ENCODE measurements at places on chromosomes 3 and 15.
A peak's percentile ranks its signal among the peaks of the same experiment; 100 is the strongest.

DNA sequence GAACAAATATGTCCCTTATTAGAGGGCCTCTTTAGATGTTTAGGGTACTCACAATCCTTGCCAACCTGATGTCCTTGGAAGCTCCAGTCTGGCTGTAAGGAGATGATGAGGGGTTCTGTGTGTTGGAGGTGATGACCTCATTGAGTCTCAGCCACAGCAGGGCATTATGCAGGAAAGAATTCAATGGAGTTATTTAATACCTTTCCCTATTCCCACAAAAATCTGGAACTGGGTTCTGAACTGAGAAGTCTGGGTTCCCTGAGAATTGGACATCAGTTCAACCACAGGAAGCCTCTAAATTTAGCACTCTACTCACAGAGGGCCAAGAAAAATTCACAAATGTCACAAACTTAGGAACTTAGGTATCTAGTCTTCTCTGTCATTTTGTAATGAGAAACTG is 36.9 kb downstream of the SLC35A5 start:
- no peak for DNase-seq

- DNase-seq, result no peak
Observed at GRCh38 chr15:87570206-87570605, 686.3 kb downstream of the NTRK3 start.

DNA sequence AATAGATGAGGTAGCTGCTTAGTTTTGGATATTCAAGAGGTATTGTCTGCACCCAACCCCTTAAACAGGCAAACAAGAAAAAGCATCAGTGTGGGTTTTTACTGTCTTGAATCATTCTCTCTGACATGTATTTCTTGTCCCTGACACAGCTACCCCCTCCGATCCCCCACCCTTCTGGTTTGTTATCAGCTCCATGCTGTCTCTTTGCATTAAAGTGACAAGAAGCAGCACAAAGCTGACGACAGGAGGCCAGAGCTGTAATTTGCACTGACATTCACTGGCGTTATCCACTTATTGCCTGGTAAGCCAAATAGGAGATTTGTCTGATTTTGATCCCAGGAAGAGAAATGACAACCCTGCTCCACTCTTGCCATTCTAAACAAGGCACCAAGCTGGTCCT is 83.3 kb upstream of the SNRK start:
- DNase-seq, result no peak

DNA sequence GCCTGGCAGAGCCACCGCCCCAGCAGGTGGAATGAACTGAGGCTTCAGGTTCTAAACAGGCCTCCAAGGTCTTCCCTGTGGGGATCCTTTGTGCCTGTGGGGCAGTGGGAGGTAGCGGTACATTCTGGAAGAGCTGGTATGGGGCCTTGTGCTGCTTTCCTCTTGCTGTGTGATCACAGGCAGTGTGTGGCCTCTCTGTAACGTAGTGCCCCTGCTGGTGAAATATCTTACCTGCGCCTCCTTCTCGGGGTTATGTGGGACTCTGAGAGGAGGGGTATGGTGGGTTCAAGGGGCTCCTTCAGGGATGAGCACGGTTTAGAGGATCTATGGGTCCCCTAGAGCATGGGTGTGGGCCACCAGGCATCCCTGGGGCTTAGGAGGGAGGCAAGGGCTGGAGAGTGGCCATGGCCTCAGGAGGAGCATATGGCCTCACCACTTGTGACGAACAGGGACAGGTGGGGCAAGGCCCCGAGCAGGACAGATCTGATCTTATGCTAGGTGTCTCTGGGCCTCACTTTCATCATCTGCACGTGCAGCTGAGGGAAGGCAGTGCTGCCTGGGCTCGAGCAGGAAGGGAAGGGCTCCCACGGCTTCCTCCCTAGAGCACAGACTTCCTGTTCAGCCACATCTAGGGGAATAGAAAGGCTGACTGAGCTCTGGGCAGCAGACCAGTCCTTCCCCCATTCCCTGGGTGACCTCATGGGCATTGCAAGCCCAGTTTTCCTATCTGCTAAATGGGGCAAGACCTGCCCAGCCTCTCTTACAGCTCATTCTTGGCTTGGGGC is 1.9 kb upstream of the ALS2CL start:
- DNase-seq, result peak; percentile 15

- no peak for DNase-seq
Observed at GRCh38 chr3:5972586-5972985, 785.1 kb downstream of the EDEM1 start.

DNA sequence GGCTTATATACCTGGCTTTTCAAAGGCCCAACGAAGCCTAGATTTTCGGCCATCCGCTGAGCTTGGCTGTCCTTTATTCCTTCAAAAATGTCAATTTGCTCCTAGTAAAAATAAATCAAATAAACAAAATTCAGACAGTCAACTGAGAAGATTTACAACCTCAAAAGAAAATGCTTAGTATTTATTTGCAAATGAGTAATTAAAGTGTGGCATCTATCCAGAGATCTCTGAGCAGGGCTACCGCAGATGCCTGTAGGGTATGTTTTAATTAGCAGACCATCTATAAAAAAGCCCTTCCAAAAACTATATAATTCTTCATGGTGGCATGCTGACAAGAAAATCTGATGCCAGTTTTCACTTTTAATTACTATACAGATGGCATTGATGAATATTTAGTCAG is 136.2 kb downstream of the SUCLG2 start:
- no peak for DNase-seq

- DNase-seq, result no peak
Observed at GRCh38 chr15:90946538-90946937, 8.1 kb upstream of the RCCD1 start.

DNA sequence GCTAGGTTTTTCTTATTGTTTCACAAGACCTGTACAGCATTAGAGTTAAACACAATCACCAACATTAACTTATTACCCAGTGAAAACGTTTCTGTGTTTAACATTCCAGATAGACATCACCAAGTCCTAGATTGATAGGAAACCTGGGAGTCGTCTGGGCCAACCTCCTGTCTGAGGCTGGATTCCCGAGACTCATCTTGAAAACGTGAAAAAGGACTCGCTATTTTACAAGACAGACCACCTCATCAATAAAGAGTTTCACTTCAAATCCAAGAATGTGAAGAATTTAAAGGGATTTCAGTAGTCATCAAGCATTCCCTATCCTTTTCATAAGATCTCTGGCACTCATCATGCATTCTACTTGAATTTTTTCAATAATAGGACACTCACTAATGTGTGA is 626.6 kb downstream of the MCTP2 start:
- DNase-seq, result no peak

- DNase-seq, result no peak
Observed at GRCh38 chr3:178671791-178672190, 135.6 kb downstream of the KCNMB2 start.

DNA sequence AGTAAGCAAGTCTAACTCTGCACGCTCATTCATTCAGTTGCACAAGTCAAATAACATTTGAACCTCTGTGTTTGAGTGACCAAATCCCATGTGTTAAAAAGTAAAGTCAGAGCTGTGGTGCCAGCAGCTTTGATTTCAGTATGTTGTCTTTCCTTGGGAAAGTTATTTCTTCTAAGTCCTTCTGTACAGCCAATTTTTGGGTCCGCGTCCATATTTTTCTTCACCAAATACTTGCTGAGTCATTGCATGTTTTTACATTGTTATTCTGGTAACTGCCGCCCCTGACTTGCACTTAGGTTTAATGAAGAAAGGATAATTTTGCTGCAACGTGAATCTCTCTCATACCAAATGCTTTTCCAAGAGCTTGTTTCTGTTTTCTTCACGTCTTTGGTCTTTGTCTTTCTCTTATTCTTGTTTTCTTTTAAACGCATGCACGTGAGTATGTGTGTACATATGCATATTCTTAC is 56.7 kb downstream of the PLS1 start:
- DNase-seq, result no peak

DNA sequence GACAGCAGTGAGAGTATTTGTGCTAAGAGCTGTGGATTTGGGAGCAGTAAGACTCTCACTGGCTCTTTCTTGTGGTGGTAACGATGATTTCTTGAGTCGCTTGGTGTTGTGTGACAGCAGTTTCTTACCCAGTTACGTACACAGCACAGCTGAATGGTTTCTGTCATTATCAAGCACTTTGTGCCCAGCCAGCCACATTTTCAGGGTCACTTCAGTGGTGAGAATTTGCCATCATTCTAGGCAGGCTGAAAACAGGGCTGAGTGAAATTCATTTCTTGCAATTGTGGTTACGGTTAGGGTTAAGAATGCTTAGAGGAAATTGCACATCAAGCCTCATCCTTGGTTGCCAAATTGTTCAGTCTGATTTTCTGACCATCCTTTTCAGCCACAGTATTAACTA is 130.1 kb downstream of the RYR3 start:
- no peak for DNase-seq

DNA sequence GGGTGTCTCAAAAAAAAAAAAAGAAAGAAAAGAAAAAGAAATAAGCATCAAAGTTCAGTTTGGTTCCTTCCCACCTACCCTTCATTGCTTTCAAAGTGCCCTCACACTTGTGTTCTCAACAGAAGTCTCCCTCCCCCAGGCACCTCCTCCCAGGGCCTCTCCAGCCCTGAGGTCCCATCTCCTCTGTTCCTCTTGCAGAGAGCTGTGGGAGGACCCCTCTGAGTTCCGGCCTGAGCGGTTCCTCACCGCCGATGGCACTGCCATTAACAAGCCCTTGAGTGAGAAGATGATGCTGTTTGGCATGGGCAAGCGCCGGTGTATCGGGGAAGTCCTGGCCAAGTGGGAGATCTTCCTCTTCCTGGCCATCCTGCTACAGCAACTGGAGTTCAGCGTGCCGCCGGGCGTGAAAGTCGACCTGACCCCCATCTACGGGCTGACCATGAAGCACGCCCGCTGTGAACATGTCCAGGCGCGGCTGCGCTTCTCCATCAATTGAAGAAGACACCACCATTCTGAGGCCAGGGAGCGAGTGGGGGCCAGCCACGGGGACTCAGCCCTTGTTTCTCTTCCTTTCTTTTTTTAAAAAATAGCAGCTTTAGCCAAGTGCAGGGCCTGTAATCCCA is 6.1 kb downstream of the CYP1A2 start:
- DNase-seq, result no peak

GRCh38 chr3:62587169-62587568 is 213.8 kb upstream of the FEZF2 start:
- DNase-seq, result no peak

DNA sequence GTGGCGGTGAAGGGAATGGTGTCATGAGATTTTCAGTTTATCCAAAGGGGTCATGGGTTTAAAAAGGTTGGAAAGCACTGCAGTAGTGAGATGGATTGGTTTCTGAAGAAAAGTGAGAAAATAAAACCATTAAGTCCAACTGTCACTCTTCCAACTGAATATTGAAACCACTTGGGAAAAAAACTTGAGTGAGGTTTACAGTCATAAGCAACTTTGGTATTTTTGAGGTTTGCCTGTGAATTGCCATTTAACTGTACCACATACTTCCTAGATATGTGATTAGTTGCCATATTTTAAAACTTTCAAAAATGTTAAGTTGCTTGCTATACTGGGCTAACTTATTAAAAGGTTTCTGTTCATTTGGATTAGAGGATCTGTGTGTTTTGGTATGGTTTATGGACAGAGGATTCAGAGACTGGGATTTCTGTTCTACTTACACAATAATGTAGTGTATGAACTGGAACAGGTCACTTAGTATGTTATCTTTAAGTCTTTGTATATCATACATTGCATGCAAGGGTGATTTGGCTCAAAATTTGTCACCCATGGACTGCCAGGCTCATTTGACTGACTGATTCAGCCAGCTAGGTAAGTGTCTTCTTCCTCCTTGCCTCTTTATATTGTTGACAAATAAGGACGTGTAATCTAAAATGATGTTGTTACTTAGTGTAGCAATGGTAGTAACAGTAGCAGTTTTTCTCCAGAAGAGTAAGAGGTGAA is 201.4 kb upstream of the EOMES start:
- DNase-seq, result no peak

DNA sequence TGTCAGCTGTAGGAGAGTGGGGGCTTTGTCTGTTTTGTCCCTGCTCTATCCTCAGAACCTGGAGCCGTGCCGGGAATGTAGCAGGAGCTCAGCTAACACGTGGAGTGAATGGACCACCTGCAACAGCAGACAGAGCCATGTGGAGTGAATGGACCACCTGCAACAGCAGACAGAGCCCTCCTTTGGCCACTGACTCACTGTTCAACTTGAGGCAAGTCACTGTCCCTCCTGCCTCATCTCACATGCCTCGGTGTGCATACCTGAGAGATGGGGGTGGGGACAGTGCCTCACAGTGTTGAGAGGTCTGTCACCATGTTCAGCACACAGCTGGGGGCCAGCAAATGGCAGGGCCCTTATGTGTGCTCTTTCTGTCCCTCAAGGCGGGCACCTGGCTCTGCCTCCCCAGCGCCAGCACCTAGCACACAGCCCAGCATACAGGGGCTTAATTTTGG is 27.9 kb downstream of the FEM1B start:
- DNase-seq, result no peak

GRCh38 chr3:147925272-147925671 is 516.1 kb downstream of the ZIC1 start:
- no peak for DNase-seq

DNA sequence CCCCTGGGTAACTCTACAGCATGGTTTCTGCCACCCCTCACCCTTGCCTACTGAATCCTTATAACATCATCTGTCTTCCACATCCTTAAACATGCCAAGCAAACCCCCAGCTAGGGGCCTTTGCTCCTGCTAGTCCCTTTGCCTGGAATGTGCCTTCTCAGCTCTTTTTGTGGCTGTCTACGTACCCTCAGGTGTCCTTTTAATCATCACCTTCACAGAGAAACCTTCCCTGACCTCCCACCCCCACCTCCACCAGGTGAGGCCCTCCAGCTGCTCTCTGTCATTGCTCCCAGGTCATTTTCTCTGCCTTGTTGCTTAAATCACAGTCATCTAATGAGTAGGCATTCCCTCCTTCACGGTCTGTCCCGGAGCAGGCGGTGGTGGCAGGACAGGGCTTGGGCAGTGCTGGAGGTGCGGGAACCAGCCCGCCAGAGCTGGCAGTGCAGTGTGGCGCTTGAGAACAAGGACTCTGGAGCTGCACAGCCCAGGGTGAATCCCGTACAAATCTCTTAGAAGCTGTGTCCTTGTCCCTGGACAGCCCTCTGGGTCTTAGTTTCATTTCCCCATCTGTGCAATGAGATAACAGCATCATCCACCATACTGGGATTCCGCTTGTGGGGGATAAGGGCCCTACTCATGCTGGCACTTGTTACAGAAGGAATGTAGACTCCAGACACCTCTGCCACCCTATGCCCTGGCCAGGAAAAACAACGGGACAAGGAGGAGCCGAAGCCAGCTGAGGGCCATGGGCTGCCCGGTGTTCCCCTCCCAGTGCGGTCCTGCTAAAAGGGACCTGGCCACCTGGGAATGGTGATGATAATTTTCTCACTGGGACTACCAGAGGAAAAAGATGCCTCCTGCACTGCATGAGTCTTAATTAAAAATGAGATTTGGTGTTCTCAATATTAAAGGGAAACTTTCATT is 52.1 kb upstream of the IQSEC1 start:
- DNase-seq, result no peak

GRCh38 chr3:142947352-142947751 is 16.1 kb downstream of the PAQR9 start:
- DNase-seq, result no peak

All from stimulated activated CD8-positive, alpha-beta memory T cell treated with anti-CD3 and anti-CD28 coated beads, Interleukin-7, amount 100 ng/mL, for 4 hours (primary cell).